ENCODE measurements at places on chromosomes 6 and 20.

- DNase-seq: no peak
Measured at GRCh38 chr6:151257985-151258445, 18.2 kb downstream of the AKAP12 start.

- DNase-seq: no peak
Measured at GRCh38 chr6:156046841-156047449, 591.3 kb upstream of the NOX3 start.

DNA sequence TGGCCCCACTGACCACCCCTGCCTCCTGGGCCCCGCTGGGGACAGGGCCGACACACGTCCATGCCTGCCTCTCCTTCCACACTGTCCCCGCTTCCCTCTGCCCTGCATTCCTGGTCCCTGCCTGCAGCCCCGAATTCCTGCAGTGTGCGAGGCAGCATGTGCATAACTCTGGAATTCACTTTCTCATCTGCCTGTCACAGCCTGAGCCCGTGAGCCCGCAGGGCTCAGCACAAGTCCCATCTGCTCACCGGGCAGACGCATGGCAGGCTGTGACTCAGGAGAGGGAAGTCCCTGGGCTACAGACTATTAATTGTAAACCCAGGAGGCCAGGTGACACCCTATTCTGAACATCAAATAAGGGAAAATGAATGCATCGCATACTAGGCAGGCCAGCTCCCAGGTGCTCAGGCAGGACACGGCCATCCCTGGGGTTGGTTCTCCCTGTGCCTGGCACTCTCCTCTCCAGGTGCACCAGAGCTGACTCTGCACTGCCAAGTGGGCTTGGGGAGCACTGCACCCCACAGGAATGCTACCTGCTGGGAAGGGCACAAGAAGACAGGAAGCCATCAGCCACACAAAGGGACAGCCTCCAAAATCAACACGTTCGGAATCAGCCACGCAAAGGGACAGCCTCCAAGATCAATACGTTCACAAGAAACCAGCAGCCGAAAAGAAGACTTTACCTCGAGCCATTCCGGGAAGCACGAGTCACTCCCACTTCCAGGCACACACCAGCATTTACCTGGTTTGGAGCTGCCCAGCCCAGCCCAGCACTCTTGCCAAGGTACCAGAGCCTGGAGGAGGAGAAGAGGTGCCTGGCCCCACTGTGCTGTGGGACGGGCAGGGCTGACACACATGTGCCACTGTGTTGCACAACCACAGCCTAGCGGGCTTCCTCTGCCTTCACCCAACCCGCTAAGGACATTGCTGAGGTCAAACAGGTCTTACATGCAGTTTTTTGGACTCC, 65.9 kb downstream of the DLL1 start:
- no peak for DNase-seq

DNA sequence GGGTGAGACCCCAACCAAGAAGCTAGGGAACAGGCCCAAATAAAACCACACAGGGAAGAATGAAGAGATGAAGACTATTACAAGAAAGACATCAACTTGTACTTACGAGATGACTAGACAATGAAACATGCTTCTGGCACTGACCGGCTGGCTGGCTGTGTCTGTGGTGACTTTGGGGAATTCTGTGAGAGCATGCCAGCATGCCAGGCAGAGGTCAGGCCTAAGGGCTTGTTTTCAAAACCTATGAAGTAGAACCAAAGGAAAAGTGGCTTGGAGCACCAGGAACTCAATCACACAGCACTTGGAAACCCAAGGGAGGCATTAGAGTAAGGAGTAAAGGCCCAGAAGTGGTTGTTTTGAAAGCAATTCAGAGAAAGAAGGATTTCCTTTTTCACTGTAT, 28.4 kb upstream of the GSTA3 start:
- DNase-seq: no peak

GRCh38 chr20:63619086-63619485, 7.8 kb downstream of the GMEB2 start:
- no peak for DNase-seq

DNA sequence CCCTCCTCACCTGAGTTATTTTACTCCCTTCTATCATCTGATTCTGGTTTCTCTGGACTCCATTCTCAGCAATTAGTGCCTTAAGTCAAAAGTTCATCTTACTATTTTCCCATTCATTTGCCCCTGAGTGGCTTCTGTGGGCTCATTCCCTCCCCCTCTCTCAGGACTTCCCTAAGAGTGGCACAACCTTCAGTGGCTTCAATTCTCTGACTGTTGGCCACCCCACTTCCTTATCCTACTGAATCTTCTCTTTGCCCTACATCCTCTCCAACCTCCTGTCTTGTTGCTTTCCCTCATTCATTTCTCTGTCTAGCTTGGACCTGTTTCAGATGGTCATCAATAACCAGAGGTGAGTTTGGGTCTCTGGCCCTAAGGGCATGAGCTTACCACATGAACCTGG, 61.1 kb upstream of the GLP1R start:
- DNase-seq: no peak

GRCh38 chr6:16602035-16602434, 159.2 kb downstream of the ATXN1 start:
- no peak for DNase-seq

GRCh38 chr20:37504404-37505096, 16.5 kb upstream of the NNAT start:
- DNase-seq: no peak

DNA sequence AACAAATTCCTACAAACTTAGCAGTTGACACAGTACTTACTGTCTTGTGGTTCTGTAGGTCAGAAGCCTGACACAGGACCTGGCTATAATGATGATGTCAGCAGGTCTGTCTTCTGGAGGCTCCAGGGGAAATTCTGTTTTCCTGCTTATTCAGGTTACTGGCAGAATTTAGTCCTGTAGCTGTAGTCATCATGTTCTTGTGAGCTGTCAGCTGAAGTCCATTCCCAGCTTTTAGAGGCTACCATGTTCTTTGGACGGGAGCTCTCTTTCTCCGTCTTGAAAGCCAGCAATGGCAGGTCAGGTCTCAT, 99.2 kb downstream of the HIVEP1 start:
- no peak for DNase-seq

- no peak for DNase-seq
Measured at GRCh38 chr6:17475606-17476244, 82.3 kb downstream of the CAP2 start.

DNA sequence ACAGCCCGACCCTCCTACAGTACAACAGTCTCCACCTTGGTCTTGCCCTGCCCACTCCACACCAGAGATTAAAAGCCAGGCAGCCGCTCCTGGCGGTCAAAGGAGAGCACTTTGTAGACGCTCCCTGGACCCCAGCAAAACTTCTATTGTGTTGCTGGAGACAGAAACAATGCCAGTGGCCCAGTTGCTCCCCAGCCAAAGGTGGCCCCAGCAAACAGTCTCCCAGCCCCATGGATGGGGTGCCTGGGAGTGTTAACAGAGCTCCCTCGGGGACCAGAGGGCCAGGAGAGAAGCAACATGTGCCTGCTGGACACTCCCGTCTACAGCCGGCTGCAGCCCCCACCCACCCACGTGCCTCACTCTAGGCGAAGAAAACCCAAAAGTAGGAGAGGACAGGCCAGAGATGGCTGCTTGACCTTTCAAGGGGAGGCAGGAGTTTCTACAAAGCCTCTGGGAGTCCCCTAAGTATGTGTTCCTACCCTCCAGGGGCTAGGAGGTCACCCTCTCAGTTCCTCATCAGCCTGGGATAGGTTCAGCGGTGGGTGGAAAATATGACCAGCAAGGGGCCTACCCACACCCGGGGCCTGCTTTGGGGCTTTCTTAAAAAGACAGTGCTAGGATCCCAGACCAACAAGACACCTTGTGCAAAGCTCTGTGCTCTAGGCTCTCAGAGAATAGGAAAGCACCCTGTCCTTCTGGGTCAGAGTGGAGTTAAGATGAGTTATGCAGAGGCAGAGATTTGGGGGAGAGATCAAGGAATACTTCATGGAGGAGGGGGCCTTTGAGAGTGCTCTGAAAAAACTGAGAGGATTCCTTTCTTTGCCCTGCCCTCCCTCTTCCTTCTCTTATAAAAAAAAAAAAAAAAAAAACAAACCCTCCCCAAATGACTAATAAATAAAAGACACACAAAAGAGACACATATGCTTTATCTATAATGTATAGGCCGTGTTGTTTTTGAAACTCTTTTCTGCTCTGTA, 19.0 kb upstream of the PREX1 start:
- no peak for DNase-seq

DNA sequence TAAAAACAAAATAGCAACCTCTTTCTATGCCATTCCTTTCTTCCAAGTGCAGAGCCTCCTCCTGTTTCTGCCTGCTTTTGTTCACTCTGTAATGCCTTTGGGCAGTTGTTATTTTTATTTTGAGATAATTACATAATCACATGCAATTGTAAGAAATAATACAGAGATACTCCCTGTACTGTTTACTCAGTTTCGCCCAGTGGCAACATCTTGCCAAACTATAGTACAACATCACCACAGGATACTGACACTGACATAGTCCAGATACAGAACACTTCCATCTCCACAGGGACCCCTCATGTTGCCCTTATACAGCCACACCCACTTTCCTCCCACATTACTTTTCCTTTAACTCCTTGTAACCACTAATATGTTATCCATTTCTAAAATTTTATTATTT, 59.7 kb downstream of the BANF2 start:
- DNase-seq: no peak

- no peak for DNase-seq
Measured at GRCh38 chr6:12947967-12948366, 231.4 kb downstream of the PHACTR1 start.

DNA sequence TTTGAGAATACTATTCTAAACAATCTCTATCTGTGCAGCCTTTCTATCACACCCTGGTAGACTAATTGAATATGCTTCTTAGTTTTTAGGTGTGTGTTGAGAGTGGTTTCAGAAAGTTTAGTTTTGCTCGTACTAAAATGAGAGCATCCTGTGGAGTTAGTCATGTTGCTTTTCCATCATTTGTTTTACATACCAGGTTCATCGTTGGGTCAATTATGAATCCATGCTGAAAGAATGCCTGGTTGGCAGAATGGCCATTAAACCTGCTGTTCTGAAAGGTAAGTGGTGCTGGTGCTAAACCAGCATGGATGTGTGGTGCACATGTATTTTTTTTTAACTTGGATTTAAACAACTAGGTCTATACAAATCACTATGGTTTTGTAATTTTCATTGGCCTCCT, 49.3 kb downstream of the CYB5R4 start:
- no peak for DNase-seq

DNA sequence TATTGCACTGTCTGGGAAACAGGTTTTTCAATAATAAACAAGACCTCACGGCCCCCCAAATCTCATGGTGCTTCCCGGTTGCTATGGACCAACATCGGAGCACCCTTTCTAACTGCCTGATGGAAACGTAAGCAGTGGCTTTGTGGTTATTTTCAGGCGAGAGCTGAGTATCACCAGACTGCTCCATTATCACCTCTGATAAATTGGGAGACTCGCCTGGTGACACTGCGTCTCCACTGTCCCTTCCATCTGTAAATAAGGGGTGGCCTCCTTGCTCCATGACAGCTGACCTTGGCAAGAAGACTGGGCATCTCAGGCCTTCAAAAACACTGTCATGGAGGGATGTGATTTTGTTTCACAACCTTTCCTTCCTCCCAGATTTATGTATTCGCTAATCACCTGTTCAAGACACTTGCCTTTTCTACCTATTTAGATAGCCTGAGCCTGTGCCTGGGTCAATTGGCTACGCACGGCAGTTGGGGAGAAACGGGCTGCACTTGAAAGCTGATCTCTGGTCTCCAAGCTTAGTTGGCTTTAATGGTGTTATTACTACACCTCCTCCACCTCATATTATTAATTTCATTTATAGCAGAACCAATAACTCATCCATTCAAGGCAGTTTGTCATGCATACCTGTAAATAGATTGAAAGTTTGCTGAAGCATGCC, 17.7 kb upstream of the CDH4 start:
- no peak for DNase-seq

- no peak for DNase-seq
Measured at GRCh38 chr6:165913676-165914570, 250.9 kb upstream of the PDE10A start.

DNA sequence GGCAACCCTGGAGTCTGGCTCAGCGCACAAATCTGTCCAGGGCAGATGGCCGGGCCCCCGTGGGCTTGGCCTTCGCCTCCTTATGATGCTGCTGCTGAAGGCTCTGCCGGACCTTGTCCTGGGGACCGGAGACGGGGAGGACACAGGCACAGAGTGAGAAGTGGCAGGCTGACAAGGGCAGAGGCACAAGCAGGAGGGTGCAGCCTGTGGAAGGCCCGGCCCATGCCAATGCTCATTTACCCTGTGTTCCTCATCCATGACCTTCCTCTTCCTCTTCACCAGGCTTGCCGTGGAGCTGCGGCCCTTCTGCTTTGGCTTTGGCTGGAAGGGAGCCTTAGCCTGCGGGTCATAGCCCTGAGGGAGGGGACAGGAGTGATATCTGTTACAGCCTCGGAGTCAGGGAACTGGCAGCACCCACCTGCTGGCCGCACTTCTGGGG, 2.4 kb downstream of the B3GALT4 start:
- DNase-seq: no peak

GRCh38 chr6:142871910-142872331, 73.1 kb downstream of the HIVEP2 start:
- DNase-seq: no peak

- DNase-seq: no peak
Measured at GRCh38 chr6:3885262-3886036, 36.3 kb downstream of the FAM50B start.

DNA sequence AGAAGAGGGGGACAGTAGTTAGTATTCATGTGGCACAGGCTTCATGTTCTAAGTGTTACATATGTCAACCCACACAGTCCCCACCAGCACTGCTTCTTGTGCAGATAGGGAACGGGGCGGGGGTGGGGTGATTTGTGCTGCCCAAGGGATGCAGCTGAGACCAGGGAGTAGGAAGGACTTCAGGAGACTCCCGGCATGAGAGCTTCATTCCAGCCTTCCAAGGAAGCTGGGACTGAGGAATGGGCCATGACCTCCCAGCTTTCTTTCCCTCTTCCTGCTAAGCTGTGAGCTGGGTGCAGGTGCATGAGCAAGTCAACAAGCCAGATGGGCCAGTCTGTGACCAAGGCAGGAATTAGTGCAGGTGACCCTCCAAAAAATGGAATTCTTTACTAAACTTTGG, 9.2 kb downstream of the BEND3 start:
- no peak for DNase-seq

DNA sequence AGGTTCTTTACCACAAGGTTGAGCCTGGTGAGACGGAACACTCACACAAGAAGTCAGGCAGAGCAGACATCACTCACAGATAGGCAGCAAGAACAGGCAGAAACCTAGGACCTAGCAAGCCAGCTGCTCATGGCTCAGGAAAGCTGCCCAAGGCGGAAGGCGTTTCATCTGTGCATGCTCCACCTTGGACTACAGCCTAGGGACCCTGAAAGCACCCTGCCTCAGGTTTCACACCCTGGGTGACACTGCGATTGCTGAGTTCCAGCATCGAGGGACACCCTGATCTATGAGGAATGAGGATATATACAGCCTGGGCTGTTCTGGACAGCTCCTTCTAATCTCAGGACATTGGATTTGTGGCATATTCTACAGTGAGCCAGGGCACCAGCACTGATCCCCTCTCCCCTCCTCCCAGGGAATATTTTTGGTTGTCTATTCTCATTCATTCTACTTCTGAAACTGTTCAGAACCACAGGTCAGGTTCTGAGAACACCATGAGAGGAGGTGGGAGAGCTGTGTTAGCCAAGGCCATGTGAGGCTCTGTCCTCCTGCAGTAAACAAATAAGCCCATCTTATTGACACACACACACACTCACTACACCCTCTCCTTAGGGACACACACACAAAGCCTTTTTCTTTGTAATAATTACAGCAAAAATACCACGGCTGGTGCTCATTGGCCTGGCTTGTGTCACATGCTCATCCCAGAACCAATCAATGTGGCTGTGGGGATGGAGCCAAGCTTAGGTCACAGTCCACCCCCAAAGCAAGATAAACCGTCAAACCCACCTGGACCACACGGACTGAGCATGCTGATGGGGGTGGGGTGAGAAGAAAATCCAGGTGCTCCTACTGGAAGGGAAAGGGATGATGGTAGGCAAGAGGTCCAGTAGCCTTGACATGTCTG, 26.3 kb upstream of the PMEPA1 start:
- DNase-seq: no peak

All from renal cortex interstitium (tissue), 15 donors.